ENCODE measurements at places on chromosomes 13 and 19.

- no peak for DNase-seq
These were observed 43.4 kb upstream of the URAD start for GRCh38 chr13:28031896-28032288.

DNA sequence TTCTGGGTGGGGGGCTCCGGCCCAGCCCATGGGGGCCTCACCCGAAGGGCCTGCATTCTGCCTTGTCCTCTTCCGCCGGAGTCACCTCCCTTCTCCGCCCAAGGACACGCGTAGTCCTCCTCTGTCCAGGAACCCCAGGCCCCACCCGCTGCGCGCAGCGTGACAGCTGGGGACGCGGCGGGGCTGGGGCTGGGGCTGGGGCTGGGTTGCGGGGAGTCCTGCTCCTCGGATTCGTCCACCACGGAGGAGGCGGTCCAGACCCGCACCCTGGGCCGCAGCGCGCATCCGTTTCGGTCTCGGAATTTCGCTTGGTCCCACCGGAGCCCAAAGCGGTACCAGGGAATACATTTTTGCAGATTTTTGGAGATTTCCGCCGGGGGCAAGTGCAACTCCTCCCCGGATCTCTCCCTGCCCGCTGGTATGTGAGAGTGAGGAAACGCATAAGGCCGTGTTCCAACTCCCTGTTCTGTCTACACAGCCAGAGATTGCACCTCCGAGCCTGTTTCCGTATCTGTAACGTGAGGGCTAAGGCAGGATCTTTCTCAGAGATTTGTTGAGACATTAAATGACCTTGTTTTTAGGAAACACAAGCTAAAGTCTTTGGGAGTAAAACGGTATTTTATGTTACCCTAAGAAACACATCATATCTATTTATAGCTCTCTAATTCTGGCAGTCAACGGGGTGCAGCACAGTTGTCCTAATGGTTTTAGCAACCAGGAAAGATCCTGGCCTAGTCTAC, at the start of gene COX7A1:
Gene COX7A1 (minus strand): TSS at position 96 of the 740 bp plus-strand sequence. CDS start 40 bp downstream, at position 56.
- no peak for DNase-seq

DNA sequence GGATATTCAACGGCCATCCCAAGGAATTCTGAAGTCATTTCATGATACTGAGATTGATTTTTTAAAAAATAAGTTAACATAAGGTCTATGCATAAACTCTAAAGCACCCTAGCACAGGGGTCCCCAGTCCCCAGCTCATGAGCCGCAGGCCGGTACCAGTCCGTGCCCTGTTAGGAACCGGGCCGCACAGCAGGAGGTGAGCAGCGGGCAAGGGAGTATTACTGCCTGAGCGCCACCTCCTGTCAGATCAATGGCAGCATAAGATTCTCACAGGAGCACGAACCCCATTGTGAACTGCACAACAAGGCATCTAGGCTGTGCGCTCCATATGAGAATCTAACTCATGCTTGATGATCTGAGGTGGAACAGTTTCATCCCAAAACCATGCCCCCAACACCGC, 31.0 kb downstream of the RCBTB1 start:
- no peak for DNase-seq

DNA sequence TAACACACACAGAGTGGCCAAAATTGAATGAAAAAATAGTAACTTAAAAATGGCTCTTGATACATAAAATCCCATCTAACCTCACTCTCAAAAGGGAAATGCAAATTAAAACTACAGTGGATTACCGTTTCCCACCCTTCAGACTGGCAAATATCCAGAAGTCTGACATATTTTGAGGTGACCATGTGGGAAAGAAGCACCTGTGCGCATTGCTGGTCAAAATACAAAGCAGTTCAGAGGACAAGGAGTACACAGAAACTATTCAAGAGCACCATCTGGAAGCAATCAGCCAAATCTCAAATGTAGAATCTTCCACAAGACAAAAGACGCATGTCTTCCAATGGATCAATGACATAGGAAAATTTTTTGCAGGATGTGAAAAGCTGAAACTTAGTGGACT, 23.2 kb downstream of the NALCN start:
- no peak for DNase-seq

GRCh38 chr13:66972659-66973058, 257.5 kb downstream of the PCDH9 start:
- DNase-seq = no peak

DNA sequence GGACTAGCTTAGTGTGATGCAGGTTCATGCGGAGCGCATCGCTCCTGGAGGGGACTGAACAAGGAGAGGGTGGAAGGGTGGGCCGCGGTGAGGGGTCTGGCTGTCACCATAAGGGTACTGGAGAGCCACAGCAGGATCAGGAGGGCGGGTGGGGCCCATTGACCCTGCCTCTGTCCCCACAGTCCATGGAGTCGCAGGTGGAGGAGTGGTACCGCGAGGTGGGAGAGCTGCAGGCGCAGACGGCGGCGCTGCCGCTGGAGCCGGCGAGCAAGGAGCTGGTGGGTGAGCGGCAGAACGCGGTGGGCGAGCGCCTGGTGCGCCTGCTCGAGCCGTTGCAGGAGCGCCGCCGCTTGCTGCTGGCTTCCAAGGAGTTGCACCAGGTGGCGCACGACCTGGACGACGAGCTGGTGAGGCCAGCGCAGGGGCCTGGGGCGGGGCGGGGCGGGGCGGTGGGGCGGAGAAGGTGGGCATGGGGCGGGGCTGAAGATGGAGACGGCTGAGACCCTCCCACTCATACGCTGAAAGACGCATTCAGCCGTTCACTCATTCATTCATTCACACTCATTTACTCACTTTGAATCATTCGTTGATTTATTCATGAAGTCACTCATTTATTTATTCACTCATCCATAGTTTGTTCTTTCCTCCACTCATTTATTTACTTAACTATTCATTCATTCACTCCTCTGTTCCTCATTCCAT, 27.5 kb upstream of the SHKBP1 start:
- DNase-seq = peak; percentile 71

DNA sequence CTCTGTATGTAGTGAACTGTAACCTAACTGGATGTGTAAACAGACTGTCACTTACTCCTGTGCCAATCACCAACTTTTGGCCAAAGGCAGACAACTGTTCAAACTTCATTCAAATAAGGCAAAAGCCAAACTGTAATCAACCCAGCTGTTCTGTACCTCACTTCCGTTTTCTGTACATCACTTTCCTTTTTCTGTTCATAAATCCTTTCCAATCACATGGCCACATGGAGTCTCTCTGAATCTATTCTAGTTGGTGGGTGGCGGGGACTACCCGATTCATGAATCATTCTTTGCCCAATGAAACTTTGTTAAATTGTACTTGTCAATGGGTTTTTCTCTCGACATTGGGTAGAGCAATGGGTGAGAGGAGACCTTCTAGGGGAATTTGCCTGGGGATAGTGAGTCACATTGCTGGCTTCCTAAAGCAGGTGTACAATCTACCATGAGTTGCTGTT, 178.3 kb upstream of the RFC3 start:
- DNase-seq = no peak

- DNase-seq = no peak
These were observed 147.5 kb upstream of the SOX21 start for GRCh38 chr13:94859811-94860210.

GRCh38 chr13:24307211-24308067, 1.9 kb upstream of the C1QTNF9 start:
- peak; percentile 41 for DNase-seq

GRCh38 chr19:23906835-23907234, 7.9 kb upstream of the ZNF726 start:
- no peak for DNase-seq

- DNase-seq = no peak
These were observed 4.7 kb downstream of the ZNF324B start for GRCh38 chr19:58456111-58456510.

DNA sequence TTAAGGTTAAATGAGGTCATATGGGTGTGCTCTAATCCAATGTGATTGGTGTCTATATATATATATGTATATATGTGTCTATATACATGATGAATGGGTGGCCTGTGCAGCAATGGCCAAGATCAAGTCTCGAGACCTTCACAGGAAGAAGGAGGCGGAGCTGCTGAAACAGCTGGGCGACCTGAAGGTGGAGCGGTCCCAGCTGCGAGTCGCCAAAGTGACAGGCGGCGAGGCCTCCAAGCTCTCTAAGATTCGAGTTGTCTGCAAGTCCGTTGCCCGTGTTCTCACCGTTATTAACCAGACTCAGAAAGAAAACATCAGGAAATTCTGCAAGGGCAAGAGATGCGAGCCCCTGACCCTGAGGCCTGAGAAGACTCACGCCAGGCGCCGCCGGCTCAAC, 109.8 kb downstream of the EFNB2 start:
- no peak for DNase-seq

GRCh38 chr19:35644987-35645679, 3.0 kb upstream of the COX6B1 start:
- peak; percentile 17 for DNase-seq

GRCh38 chr19:33490041-33490451, 31.5 kb downstream of the PEPD start:
- no peak for DNase-seq

DNA sequence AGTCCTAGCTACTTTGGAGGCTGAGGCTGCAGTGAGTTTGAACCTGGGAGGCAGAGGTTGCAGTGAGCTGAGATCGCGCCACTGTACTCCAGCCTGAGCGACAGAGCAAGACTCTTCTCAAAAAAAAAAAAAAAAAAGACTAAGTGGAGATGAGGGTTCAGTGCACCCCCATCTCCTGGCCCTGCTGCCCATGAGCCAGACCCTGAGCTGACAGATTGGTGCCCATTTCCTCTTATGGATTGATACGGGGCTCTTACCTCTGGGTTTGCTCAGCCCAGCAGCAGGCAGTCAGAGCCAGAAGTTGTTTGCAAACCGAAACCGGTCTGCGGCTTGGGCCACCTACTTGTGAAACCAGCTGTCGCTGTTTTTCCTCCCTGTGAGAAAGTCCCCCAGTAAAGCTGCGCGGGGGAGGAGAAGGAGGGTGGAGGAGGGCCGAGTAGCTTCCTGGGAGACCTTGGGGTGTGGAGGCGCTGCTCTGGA, 36.9 kb downstream of the ARRDC2 start:
- DNase-seq = peak; percentile 56

- no peak for DNase-seq
These were observed 12.9 kb downstream of the NOVA2 start for GRCh38 chr19:45960595-45961235.

DNA sequence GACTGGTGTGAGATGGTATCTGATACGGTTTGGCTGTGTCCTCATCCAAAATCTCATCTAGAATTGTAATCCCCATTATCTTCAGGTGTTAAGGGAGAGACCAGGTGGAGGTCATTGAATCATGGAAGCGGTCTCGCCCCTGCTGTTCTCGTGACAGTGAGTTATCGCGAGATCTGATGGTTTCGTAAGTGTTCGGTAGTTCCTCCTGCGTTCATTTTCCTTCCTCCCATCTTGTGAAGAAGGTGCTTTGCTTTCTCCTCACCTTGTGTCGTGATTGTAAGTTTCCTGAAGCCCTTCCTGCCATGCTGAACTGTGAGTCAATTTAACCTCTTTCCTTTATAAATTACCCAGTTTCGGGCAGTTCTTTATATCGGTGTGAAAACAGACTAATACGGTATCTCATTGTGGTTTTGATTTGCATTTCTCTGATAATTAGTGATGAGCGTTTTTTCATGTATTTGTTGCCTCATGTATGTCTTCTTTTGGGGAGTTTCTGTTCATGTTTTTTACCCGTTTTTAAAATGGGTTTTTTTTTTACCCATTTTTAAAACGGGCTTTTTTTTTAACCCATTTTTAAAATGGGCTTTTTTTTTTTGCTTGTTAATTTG, 102.8 kb upstream of the SLC10A2 start:
- no peak for DNase-seq

DNA sequence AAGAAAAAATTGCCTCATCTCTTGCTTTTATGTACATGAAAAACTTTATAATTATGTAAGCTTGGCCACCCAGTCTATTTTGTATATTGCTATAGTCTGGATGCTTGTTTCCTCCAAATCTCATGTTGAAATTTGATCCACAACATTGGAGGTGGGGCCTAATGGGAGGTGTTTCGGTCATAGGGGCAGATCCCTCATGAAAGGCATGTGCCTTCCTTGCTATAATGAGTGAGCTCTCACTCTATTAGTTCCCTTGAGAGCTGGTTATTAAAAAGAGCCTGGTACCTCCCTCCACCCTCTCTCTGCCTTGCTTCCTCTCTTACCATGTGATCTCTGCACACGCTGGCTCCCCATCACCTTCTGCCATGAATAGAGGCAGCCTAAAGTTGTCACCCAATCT, 1005.1 kb downstream of the PCDH9 start:
- no peak for DNase-seq

GRCh38 chr13:59197397-59197796, 966.3 kb downstream of the DIAPH3 start:
- DNase-seq = no peak

DNA sequence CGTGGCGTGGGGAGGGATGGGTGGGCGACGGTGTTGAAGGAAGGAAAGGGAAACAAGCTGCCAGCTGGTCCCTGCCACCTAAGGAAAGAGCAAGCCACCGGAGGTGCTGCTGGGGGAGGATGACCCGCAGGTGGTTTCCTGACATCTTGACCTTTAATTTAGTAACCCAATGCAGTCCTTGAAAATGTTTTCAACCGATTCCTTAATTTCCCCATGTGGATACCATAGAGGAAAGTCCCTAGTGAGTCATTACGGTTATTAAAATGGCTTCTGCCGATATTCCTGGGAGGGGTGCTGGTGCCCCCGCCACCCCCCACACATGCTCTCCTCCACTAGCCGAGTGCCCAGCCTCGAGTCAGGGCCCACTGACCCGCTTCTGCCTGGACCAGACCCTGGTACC, 6.3 kb upstream of the ANKRD10 start:
- no peak for DNase-seq

- no peak for DNase-seq
These were observed 1862.4 kb downstream of the OLFM4 start for GRCh38 chr13:54890976-54891375.

- DNase-seq = no peak
These were observed 5.5 kb downstream of the ALDH16A1 start for GRCh38 chr19:49458567-49458903.

GRCh38 chr19:19053508-19054314, 10.1 kb upstream of the SLC25A42 start:
- peak; percentile 17 for DNase-seq

DNA sequence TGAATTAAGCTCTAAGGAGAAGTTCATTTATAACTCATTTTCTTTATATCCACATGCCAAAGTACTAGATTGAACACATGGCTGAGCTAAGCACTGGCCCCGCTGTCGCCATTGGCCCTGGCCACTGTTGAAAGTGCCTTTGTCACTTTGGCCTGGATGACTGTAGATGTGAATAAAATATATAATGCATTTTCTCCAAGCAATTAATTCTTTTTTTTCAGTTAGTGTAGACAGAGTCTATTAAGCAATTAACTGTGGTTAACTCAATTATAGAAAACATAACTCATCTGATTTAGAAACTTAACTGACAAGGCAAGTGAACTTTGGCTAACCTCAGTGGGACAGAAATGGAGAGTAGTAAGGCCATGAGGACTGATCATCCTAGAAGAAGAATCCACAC, 965.6 kb downstream of the EFNB2 start:
- DNase-seq = no peak

- DNase-seq = no peak
These were observed 533.5 kb upstream of the SGCG start for GRCh38 chr13:22647156-22647850.

Measured in NCI-H1092 treated with DMSO at 0.1 percent for 48 hours (cell line).